Osteocyte (in vitro differentiated cells): ENCODE measurements at places on chromosomes 2 and 18.

DNA sequence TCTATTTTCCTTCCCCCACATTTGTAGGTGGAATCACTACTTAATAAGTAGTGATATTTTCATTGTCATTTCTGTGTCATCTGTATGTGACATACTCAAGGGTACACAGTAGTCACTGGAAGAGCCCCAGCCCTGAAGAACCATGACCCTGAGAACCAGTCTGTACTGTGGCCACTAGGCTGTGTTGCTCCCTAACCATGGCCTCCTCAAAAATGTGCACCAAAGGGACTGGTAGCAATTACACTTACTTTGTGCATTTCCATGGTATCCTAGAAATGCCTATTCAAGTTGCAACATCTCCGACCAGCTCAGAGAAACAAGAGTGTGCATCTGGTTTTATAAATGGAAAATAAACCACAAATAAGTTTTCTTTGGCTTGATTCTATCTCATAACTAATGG is 155.1 kb downstream of the DOCK10 start:
- no peak for DNase-seq

DNA sequence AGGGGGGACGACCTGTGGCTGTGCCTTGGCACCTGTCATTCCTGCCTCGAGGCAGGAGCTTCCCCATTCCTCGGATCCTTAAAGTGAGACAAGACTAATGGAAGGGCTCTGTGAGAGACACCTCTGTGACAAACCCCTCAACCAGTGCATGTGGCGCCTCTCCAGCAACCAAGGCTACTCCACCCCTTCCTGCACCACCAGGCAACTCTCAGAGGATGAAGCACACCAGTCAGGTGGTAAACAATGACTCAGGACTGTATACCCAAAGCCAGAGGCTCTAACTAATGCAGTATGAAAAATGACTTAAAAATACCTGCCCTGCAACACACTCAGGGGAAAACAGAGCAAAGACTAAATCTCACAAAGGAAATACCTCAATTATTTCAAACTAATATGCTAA is 136.9 kb downstream of the UXS1 start:
- DNase-seq = no peak

DNA sequence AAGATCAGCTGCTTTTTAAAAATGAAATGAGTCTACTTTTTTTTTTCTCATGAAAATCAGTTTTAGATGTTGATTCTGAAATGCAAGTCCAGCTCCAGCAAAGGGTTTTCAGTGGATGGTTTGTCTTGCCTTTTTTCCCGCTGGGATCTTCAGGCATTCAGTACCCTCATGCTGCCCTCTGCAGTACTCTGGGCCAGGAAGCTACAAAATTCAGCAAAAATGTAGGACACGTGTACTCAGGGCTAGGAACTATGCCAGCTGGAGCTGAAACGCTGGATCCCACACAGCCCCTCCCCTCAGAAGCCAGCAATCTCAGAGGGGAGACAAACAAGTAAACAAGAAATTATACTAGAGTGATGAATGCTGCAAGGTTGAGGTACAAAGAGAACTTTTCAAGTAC is 97.3 kb downstream of the MMADHC start:
- DNase-seq = no peak

- DNase-seq = no peak
These were observed 48.5 kb upstream of the HNRNPA3 start for GRCh38 chr2:177164131-177164530.

- no peak for DNase-seq
These were observed 11.1 kb downstream of the ZAP70 start for GRCh38 chr2:97724501-97724900.

DNA sequence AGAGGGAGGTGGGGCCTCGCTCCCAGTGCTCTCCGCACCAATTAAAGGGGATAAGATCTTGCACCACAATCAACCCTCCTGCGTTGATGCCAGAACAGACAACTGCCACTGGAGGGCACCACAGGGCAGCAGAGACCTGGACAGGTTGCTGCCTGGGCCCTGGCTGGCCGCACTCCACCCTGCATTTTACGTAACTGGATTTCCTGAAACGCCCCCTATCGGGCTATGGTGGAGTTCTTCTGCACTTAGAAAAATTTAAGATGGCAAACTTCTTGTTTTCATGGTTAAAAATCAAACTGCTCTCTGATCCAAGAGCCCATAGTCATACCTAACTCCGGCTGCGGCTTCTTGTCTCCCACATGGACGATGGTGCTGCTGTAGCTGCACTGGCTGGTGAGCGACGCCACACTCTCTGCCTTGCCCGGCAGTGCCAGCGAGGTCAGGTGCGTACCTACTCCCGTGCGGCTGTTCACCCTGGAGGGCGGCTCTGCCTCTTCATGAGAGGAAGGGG is 16.8 kb upstream of the HES6 start:
- DNase-seq = no peak

GRCh38 chr18:6923220-6923619 is 193.7 kb downstream of the ARHGAP28 start:
- no peak for DNase-seq

DNA sequence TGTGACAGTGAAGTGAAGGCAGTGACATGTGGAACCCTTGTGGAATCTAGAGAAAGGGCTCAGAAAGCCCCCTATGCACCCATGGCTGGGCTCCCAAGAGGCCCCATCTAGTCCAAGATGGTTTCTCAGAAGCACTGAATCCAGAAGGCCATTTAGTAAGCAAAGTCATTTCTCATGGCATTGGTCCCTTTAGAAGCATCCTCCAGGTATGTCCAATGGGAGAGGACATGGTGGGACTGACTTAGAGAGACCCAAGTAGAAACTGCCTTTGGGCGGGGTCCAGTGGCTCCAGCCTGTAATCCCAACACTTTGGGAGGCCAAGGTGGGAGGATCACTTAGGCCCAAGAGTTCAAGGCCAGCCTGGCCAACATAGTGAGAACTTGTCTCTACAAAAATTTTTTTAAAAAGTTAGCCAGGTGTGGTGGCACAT is 72.5 kb upstream of the RMDN2 start:
- peak; percentile 48 for DNase-seq

- DNase-seq = no peak
These were observed 243.1 kb upstream of the SETBP1 start for GRCh38 chr18:44437603-44438002.

DNA sequence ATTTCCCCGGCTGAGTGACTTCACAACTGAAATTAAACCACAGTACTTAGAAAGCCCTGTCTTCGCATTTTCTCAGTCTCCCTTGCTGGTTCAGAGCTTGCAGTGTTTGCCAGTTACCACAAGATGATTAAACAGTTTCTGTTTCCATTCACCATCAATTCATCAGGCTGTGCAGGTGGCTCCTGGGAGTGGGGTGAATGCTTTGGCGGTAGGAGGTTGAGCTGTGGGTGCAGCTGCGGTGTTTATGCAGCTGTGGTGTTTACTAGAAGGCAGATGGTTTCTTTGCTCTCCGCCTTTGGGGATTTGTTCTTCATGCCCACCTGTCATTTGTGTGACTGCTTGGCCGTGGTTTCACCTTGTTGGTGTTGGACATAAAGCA is 16.1 kb downstream of the ACOXL start:
- no peak for DNase-seq

GRCh38 chr18:32775628-32776027 is 2.8 kb upstream of the KLHL14 start:
- DNase-seq = no peak

- no peak for DNase-seq
These were observed 53.3 kb downstream of the MEMO1 start for GRCh38 chr2:31957354-31958139.

DNA sequence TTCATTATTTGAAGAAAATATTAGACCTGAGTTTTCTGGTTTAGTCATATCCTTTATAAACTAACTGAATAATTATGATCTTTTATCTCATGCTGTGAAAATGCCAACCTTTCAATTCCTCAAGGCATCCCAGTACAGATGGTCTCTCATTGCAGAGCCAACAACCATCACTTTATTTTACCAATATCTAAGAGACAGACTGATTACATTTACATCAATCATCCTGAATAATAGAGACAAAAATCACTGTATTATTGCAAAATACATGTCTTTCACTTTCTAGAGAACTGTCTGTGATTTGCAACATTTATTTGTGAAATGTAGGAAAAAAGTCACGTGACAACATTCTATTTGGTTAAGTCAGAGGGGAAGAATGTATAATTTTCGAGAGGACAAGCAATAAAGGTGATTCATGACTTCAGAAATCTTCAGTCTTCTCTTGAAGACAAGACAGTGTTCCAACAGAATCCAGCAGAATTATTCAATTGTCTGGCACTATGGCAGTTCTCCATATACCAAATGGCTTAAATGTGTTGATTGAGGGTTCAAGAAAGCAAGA is 503.6 kb upstream of the SYT4 start:
- DNase-seq = no peak

GRCh38 chr2:115369400-115369799 is 927.0 kb downstream of the DPP10 start:
- DNase-seq = no peak

DNA sequence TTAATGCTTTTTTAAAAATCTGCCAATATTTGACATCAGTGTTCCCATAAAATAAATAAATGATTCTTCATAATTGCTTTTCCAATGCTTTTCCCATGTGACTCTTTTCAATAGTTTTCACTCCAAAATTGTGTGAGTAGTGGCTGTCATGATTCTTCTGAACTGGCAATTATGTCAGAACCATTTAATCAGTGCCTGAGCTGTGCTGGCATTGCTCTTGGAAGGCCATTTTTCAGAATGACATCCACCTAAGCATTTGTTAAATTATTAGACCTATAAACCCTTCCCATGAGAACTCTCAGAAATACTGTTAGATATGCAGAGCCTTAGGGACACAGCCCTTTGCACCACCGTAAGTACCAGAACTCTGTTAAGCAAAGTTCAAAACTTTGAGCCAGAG is 334.9 kb upstream of the RAB12 start:
- DNase-seq = no peak

DNA sequence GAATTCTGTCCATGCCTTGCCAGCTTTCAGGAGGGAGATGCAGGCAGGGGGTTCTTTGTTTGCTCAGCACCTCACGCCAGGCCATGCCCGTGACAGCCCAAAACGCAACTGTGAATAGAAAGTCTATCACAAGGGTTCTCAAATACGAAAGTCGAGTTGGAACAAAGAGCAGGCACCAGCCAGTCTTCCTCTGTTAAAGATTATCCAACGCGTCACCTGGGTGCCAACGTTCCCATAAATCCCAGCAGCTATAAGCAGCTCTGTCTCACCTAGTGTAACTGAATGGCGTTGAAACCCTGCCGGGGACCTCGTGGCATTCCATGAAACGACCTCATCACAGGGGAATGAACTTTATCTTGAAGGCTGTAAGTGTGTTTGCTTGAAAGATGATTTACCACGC is 84.8 kb upstream of the GATA6 start:
- DNase-seq = no peak

GRCh38 chr2:164794432-164795231 is 47.0 kb downstream of the COBLL1 start:
- no peak for DNase-seq

- no peak for DNase-seq
These were observed 86.1 kb upstream of the ITPRID2 start for GRCh38 chr2:181805228-181806038.

DNA sequence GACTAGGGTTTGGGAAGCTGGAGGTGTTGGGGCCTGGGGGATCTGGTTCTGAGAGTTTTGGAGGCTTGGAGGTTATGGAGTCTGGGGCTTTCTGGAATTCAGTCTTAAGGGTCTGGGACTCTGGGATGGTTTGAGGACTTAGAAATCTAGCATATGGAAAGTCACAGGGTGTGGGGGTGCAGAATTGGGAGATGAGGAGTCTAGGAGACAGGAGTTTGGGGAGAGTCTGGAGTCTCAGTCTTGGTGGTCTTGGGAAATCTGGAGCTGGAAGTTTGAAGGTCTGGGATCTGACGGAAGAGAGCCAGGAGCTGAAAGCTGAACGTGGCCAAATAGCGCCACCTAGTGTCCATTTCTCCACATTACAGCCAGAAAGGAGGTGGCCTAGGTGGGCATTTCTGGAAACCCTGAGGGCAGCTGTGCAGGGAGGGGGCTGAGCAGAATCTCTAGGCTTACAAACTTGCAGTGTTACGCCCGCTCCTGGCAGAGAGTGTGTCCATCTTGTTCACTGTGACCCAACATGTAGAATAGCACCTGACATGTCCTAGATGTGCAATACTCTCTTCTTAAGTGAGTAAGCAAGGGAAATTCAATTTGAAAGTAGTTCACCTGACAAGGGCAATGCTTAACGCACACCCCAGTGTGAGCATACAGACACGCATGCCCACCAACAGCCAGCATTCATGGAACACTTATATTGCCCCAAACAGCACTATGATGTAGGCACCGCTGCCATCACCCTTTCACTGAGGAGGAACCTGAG is 204.8 kb downstream of the TFCP2L1 start:
- no peak for DNase-seq

DNA sequence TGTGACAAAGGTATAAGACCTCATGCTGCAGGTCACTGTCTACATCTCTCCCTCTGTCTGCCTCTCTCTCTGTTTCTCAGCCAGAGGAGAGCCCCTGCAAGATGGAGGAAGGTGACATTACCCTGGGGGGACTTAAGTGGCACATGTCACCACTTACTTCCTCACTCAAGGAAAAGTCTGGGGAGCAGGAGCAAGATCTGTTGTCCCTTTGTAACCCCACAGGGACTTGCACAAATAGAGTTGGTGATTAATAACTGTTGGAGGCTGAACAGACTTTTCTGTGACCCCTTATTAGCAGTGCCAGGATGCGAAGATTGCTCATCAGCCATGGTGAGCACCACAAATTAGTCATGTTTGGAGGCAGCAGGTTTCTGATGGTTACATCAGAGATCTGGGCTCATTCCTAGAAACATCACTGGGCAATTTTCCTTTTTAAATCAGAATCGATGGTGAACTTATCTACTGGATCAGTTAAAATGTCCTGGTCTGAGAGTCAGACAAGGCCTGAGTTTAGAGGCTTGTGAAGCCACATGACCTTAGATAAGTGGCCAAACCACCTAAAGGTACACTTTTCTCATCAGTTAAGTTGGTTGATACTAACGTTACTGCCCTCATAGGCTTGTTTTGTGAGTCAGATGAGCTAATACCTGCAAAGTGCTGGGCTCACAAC is 81.2 kb upstream of the LTBP1 start:
- DNase-seq = no peak

DNA sequence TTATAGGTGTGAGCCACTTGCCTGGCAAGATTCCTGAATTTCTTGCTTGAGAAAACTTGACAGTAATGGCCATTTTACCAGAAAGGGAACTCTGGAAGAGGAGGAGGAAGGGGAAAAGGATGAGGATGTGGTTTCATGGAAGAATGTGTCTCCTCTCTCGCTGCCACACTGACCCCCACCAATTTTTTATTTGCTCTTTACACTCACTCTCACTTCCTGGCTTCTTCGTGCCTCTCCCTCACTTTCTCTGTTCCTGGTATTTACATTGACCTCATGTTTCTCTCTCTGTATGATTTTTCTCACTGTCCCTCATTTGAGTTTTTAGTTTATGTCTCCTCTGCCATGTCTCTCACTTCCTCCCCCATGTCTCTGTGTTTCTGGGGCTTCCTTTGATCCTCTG is 134.5 kb upstream of the CAB39 start:
- no peak for DNase-seq

DNA sequence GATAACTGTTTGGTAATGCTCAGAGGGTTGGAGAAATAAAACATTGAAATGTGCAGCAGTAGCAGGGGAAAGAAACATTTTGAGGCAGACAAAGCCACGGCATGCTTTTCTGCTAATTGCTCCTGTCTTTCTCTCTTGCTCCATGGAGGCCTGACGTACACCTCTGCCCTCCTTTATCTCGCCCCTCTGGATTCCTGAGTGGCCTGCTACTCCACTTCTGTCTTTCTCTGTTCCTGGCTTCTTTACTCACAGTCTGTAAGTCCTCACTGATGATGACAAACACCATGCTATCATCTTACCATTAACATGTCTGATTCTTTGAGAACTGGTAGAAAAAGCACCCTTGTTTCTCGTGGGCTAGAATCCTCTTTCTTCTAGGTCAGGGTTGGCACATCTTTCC is 392.9 kb downstream of the MEIS1 start:
- DNase-seq = no peak
